ENCODE measurements at places on chromosomes 4 and X.

- no peak for DNase-seq
Observed at GRCh38 chr4:25743971-25744370, 88.3 kb downstream of the SLC34A2 start.

GRCh38 chrX:38216642-38217041 lies 4.0 kb downstream of the SRPX start:
- DNase-seq = no peak

DNA sequence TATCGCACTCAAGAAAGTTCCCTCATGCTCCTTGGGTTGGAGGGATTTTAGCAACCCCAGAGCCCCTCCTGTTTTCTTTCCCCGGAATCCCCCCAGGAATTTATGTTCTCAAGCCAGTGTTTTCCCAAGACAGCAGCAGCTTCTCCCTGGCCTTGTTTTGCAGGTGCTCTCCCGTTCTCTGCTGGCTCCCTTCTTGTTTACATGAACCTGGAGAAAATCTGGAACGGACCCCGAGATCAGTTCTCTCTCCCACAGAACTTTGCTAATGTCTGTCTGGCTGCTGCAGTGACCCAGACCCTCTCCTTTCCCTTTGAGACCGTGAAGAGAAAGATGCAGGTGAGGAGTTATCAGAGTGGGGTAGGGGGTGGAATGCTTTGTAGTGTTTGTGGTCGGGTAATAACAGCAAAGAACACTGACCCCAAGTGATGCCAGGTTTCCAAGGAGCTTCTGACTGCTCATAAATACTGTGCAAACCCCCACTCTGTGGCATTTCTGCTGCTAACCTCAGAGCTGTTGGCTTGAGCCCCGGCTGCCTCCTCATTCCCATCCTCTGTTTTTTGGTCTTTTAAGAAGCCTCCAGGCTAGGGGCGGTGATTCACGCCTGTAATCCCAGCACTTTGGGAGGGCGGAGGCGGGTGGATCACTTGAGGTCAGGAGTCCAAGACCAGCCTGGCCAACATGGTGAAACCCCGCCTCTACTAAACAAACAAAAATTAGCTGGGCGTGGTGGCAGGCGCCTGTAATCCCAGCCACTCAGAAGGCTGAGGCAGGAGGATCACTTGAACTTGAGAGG lies 11.1 kb downstream of the SLC25A43 start:
- no peak for DNase-seq

DNA sequence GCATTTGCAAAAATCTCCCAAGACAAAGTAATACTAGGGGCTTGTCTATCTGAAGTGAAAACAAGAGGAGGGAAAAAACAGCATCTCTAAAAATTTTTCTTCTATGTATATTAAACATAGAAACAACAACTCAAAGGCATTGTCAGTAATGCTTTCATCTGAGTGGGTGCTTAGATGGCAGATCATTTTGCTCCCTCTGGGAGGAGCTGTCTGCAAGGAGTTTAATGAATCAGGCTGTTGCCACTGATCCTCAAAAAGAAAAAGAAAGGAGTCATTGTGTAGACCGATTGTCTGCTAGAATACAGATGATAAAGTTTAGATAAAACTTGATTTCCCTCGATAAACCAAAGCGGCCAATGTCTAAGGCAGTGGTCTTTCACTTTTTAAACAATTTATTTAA lies 49.7 kb upstream of the KLHL8 start:
- no peak for DNase-seq

DNA sequence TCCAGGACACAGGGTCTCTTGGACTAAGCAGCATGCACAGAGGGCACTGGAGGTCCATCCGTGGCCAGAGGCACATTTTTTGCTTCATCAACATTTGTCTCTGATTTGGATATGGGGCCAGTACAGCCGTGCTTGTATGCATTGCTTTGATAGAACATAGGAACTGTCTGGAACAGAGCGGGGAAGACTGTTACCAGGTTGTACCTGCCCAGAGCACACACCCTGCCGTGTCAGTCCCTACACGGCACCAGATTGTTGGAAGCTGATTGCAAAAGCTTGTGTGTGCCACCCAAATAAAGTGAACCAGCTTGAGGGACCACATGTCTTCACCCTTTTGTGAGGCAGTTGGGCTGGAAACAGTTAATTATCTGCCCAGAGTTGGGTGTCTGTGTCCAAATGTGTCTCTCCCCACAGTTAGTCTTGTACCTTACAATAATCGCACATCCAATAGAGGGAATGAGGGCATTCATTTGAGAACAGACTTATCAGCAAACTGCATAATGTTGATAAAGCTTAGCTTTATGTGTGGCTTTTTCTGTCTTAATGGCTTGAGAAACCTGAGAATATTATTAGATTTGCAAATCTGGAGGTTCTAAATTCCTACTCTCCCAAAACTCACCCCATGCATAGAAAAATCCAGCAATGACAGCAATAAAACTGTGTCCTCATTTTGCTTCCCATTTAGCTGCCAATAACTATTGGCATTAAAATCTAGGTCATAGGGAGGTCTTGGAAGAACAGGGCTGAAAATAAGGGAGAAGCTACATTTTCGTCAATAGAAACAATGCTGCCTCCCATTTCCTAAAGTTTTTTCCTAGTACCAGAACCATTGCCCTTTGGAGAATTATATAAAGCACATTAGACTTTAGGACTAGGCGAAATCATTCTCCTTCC lies 21.2 kb downstream of the KLF3 start:
- DNase-seq = no peak

- no peak for DNase-seq
Observed at GRCh38 chr4:14169460-14169859, 541.9 kb upstream of the BOD1L1 start.

GRCh38 chrX:44308869-44309268 lies 34.6 kb downstream of the EFHC2 start:
- no peak for DNase-seq

- no peak for DNase-seq
Observed at GRCh38 chrX:30190426-30190825, 24.9 kb upstream of the MAGEB2 start.

DNA sequence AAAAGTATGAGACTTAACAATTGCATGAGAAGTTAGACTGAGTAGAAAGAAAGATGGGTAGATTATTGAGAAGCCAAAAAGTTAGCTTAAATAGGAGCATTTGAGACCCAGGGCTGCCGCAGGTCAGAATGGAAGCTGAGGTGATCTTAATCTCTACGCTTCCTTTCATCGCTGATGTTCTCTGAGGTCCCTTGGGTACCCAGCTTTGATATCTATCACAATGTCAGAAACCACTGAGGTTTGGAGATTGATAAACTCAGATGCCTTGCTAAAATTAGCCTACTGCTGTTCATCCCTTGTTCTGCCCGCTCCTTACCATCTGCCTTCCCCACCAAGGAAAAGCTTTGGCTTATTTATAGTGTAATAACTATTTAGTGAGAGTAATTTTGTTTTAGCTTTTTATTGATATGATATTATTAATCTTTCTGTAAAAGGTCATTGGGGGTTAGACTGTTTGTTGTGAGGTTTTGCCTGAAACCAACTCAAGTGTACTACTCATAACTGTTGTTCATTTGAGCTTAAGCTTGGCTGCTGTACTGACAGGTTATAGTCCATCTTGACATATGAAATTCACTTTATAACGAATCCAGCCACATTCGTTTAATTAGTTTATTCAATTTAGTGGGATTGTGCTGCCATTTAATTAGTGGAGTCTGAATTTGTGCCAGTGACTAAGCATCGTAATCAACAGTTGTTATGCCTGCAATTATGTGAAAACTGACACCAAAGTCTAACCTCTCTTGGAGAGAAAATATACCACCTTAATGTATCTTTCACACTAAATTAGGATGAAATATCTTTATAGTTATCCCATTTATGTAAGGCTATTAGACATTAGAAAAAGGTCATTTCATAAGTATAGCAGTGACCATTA lies 15.1 kb downstream of the MCUB start:
- no peak for DNase-seq

All from cortex of kidney (tissue), 1 donor.